ENCODE measurements at places on chromosomes 11 and 22.

GRCh38 chr22:37965940-37966664, 12.6 kb downstream of the POLR2F start:
- no peak for DNase-seq

DNA sequence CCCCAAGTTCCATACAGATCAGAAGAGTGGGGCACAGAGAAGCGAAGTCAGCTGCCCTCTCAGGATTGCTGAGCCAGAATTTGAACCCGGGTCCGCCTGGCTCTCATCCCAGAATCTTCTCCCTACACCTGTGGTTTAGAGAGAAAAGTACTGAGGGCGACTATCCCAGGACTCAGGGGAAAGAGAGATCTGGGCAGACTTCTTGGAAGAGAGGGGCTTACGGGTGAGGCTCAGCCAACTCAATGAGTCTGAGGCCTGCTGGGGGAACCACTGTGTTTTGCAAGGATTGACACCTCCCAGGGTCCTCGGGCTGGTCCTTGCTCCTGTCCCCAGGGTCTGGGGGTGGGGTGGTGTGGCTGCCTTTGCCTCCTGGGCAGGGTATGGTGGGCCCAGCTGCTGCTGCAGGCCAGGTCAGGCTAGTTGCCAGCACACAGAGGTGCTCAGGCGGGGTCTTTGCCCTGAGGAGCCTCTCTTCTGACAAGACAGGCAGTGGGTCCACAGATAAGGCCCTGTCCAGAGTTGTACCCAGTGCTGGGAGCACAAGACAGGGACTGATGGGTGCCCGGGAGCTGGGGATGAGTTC, 1.2 kb downstream of the CAPN5 start:
- no peak for DNase-seq

GRCh38 chr22:48644108-48644507, 1183.6 kb downstream of the BRD1 start:
- DNase-seq: no peak

DNA sequence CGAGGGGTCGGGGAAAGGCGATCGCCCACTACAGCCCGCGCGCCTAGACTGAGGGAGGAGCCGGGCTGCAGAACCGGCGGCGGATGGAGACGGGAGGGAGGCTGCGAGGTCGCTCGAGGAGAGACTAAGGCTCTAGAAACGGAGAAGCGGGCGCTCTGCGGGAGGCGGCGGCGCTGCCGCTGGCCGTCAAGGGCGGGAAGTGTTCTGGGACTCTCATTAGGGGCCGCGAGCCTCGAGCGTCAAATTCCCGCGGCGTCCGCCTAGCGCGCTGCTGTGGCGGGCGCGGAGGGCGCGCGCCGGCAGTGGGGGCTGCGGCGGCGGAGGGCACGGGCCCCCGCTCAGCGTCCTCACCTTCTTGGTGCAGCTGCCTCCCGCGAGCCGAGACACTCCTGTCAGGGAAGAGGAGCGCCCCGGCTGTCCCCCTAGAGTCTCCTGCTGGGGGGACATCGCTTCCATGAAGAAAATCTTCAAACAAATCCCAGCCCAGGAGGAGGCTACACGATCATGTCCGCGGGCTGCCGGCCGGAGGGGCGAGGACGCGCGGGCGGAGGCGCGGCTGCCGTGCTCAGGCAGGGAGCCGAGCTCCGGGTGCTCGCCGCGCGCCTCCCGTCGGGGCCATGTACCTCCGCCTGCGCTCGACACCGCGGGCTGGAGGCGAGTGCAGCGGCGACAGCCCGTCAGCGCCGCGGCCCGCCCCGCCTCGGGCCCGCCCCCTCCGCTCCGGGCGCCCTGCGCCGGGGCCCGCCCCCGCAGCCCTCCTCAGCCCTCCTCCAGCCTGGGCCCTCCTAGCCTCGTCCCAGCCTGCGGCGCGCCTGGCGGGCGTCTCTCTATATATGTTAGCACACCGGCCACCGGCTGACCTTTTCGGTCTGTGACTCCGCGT, at the start of gene ARHGAP20:
Gene ARHGAP20, minus strand, starts transcription at position 662 of the 883 bp plus-strand sequence. Its CDS starts 206 bp downstream, at position 456.
- DNase-seq: peak; percentile 60

GRCh38 chr11:128240546-128240945, 346.8 kb downstream of the ETS1 start:
- DNase-seq: no peak

DNA sequence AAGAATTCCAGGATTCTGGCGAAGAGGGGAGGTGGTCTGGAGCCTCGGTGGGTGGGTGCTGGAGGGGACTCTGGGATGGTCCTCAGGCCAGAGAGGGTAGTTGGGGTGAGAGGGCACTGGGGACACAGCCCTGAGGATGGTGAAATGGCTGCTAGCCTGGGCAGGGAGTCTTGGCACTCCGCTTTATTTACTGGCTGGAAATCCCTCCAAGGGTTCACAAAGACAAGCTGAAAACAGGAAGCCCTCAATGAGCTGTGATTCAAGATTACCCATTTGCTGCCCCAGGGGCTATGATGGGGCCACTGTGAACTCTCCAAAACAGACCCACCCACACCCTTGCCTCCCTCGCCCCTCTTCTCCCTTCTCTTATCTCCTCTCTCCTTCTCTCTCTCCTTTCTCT, 71.9 kb downstream of the FBXO7 start:
- DNase-seq: no peak

DNA sequence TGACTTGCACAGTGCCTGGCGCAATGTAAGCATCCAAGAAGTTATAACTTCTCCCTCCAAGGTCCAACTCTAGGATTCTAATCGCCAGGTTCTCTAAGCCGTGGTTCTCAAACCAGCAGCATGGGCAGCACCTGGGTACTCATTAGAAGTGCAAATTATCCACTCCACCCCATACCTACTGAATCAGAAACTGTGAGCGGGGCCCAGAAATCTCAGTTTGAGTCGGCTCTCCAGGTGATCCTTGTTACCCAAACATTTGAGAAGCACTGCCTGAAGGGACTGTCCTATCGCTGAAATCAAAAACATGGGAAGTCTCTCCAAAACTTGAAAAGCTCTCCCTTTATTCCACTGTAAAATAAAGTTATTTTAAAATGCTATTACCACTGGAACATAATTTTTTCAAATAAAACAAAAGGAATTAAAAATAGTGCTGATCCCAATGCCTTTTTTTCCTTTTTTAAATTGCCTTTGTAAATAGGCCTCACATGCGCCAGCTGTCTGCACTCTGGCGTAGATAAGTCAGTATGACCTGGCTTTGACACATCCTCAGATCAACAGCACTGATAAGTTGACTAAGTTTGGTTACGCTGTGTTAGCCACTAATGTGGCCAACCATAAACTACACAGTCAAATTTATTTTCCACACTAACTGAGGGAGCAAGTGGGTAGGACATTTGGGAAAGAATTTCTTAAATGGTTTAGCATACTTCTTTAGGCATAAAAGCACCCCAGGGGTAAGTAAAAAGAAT, 8.4 kb upstream of the CTR9 start:
- DNase-seq: peak; percentile 22

DNA sequence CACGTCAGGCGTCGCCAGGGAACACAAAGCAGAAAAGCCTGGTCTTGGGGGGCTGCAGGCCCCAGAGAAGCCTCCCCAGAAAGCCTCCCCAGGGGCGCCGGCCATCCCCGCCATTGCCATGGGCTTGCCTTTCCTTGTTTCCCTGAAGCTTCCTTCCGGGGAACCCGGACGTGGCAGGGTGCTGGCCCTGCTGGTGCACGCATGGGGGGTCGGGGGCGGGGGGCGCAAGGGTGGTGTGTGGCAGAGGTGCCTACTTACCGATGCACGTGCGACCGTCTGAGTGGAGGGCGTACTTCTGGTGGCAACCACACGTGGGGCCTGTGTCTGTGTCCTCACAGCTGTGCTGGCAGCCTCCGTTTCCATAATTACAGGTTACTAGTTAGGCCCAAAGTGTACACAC, 71.0 kb upstream of the TTLL12 start:
- no peak for DNase-seq

- DNase-seq: no peak
Measured at GRCh38 chr11:121082670-121083069, 18.4 kb upstream of the TECTA start.

DNA sequence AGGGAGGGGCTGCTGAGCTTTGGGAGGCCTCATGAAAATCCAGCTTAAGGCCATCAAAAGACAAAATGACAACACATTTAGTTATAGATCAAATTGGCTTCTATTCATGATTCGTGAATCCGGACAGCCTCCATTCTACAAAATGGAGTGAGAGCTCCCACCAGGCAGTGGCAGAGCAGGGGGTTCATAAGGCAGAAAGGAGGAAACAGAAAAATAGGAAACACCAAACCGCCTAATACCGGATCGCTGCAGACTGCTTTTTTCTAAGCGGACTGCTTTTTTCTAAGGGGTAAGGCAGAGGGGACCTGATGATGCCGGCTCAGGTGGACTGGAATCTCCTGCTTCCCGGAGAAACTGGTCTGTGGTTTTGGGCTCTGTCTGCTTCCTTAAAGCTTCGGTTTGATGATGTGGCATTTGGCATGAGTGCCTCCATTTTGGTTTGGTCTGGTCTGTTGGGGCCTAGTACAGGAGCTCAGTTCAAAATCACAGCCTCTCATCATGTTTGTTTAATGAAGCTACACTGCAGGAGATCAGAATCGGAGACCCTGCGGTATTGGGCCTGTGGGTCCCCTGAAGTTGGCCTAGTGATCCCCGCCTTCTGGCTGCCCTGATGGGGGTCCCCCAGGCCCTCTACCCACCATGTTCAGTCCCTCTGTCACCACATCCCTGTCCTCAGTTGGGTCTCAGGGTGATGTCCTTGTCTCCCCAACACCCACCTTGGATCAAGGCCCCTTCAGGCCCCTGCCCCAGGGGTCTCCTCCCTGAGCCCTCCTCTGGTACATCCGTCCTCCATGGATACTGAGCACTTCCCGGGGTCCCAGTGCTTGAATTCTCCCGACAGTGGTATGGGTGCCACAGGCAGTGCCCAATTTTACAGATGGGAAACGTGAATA, 1.2 kb downstream of the ALDH3B1 start:
- DNase-seq: no peak

DNA sequence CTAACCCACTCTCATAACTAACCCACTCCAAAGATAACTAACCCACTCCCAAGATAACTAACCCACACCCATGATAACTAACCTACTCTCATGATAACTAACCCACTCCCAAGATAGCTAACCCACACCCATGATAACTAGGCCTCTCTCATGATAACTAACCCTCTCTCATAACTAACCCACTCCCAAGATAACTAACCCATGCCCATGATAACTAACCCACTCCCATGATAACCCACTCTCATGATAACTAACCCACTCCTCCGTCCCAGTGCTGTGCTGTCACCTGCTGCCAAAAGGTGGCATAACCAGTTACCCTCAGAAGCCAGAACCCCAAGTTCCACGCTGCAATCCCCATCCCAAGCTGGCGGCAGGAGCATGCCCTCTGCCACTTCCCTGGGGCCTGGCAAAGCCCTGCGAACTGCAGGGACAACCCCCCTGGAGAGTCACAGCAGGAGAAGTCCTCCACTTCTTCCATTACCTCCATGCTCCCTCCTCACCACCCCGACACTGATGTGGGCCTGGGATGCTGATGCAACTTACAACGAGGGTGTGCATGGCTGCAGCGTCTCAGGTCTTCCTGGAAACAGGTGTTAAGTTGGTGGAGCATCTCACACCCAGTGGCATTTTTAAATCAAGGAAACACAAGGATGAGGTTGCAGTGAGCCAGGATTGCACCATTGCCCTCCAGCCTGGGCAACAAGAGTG, 30.8 kb upstream of the CELSR1 start:
- DNase-seq: peak; percentile 50

DNA sequence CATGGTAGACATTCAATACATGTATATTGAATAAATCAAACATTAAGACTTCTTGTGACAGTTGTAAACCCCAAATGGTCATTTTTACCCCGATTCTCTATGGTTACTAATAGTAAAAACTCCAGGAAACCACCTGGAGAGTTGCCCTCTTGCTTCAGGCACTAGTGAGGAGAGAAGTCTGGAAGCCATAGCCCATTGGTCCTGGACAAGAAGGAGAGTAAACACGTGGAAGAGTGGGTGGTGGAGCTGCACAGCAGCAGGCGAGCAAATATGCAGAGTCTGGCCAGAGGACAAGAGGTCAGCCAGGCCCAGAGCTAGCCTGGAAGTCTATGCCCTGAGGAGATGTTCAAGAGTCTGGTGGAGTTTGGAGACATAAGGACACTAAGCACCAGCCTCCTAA, 17.7 kb downstream of the DCHS1 start:
- no peak for DNase-seq

DNA sequence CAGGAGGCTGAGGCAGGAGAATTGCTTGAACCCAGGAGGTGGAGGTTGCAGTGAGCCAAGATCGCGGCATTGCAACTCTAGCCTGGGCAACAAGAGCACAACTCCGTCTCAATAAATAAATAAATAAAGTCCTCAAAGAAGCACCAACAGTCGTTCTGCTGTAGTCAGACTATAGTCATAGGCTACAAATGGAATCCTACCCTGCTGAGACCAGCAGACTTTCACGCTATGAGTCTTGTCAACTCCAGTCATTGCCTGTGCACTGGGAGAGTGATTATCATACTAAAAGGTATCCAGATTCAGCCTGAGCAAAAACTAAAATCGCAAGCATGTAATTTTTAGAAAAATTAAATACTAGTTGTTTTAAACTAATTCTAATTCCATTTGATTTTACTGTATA, 19.6 kb downstream of the USP28 start:
- no peak for DNase-seq

- DNase-seq: no peak
Measured at GRCh38 chr11:112844517-112844916, 116.7 kb upstream of the NCAM1 start.

DNA sequence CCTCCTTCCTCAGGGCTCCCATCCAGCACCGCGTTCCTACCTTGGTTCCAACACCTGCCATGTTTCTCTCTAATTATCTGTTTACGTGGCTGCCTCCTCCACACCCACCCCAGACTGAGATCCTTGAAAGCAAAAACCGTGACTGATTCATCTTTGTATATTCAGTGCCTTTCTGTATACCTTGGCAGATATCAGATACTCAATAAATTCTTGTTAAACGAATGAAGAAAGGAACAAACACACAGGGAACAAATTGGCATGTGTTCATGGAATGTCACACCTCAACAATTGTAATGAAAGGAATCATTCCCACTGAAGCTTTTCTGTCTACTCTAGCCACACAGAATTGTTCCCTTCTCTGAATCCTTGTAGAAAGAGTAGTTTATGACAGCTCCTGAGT, 20.4 kb upstream of the LRRC55 start:
- no peak for DNase-seq

DNA sequence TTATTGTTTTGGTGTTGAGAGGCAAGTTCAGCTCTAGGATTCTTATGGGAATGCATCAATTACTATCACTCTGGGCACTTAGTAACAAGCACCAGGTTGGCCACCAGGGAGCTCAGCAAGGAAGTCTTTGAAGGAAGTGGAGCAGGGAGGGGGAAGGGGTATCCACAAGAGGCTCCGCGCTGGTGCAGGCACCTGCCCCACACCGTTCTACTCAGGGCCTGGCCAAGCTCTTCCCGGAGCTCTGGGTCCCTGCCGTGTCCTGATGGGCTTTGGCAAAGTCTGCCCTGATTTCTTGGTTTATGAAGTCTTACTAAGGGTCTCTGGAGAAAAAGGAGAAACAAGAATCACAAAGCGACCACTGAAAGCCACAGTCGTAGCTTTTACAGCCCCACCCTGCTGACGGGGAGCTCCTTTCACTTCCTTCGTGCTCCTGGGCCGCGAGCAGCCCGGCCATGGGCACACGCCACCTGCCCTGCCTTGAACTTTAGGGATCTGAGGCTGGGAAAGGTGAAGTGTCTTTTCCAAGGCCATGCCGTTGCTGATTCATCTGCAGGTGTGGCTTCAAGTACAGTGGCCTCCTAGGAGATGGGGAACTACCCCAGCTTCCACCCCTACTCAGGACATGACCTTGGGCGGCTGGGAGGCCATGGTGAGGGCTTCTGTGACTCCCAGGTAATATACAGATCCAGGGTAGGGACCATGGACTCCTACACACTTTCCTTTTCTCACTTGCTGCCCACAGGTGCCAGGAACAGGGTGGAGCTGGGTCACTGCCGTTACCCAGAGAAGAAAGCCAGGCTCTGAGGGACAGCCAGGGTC, 15.9 kb upstream of the LRRC32 start:
- DNase-seq: no peak

Measured in BE2C (cell line).